NB4 (cell line): ENCODE measurements at places on chromosomes 5 and 9.

DNA sequence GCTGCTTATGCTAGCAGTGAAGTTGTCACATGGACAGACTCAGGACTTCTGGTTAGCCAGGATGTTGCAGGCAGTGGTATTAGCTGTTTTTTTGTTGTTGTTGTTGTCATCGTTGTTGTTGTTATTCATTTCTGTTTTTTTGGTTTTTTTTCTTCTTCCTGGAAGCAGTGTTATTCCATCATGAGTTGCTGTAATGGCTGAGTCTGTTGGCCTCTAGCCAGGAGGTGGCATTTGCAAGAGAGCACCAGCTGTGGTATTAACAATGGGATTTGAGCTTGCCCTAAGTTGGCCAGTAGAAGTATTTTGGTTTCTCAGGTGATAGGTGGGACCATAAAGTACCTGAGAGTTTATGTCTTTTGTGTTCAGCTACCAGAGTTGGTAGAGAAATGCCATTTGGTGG lies 561.1 kb downstream of the KCTD16 start:
- no peak for DNase-seq

GRCh38 chr5:90747175-90747574 lies 188.6 kb downstream of the ADGRV1 start:
- DNase-seq, result no peak

DNA sequence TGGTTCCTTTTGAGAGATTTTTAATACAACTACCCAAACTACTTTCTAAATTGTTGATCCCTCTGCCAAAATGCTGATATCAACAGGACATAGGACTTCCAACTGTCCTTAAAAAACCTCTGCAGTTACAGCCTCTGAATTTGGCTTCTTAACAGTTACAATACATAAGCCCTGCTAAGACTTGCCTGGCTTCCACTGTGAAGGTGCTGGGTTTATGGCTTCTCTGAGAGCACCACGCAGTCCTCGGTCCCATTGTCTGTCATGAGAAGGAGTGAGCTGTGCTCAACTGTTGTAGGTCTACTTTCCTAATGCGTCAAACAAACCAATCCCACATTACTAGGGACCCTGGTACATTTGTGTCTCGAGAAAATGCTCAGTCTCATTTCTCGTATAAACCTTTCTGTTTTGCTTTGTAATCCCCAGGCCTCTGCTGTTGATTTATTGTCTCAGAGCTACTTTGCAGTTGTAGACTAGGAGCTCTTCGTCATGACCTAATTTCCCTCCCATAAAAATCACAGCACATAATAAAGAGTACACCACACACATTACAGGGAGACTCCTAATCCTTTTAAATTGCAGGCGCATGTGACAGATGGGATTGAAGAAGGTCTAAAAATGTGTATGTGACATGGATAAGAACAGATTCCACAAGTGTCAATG lies 274.9 kb downstream of the NR3C1 start:
- no peak for DNase-seq

GRCh38 chr5:144710637-144711036 lies 540.0 kb downstream of the KCTD16 start:
- no peak for DNase-seq

DNA sequence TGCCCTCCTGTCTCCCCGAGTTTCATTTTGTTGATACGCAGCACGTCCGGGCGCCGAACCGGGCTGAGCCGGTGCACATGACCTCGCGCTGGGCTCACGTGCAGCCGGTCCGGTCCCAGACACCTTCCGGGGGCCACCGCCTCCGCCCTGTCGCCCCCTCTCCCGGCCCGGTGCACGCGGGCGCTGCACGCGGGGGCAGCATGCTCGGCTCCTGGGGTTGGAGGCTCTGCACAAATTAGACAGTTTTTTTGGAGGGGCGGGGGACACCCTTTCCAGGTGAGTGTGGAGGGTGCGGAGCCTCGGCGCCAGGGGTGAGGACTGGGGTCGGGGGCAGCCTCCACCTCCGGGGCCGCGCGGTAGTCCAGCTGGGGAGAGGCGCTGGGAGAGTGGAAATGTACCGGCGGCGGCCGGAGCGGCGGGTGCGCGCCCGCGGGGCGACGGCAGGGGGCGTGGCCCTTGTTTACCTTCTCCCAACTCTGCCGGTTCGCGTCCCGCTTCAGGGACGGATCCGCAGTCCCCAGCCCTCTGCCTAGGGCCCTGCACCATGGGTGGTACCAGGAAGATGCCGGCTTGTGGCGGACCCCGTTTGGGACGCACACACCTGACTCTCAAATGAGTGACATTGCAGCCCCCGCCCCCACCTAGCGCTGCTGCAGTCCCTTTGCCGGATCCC lies 1.1 kb downstream of the JADE2 start:
- DNase-seq, result peak; percentile 81

GRCh38 chr5:170480260-170480659 lies 23.6 kb upstream of the KCNIP1 start:
- DNase-seq, result no peak

GRCh38 chr5:65102976-65103711 lies 334.4 kb downstream of the CWC27 start:
- peak; percentile 43 for DNase-seq

DNA sequence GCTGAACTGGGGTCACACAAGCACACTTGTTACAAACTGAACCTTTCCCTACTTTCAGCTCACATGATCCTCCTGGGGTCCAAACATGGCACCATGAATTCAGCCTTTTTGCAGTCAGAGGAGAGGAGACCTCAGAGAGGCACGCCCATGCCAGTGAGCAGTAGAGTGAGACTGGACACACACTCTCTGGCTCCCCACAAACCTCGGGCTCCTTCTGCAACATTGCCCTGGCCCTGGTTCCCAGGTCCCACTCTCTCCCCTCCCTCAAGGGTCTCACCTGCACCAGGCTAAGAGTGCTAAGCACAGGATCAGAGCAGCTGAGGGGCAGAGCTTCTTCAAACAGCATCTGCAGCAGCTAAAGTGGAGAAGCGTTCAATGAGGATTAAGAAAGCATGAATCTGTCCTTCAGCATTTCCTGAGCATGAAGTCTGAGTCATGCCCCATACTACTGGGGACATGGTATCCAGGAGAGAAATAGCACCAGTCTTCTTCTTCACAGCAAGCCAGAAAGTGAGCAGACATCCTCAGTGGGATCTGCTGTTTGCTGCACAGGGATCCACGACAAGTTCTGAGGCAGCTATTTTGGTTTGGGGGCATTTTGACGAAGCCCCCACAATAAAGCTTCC lies 27.2 kb downstream of the SLC35A4 start:
- DNase-seq, result peak; percentile 57

- DNase-seq, result no peak
Observed at GRCh38 chr9:100211476-100211875, 112.4 kb downstream of the INVS start.

DNA sequence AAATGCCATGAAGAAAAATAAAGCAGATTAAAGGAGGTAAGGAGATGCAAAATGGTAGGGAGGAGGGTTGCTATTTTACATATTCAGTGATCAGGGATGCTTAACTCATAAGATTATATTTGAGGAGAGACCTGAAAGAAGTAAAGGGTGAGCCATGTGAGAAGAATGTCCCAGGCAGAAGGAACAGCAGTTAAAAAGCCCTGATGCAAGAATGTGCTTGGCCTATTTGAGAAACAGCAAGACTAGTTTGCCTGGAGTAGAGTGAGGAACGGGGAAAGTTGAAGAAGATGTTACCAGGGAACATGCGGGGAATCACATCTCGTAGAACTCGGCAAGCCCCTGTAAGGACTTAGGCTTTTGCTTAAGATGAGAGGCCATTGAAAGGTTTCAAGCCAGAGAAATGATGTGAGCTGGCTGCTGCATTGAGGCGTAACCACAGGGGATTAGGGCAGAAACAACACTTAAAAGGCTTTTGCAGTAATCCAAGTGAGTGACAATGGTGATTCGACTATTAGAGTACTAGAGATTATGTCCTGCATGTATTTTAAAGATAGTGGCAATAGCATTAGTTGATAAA lies 198.7 kb downstream of the VPS13A start:
- no peak for DNase-seq

GRCh38 chr5:56815658-56816545 lies 553 bp downstream of the MAP3K1 start:
- peak; percentile 67 for DNase-seq

DNA sequence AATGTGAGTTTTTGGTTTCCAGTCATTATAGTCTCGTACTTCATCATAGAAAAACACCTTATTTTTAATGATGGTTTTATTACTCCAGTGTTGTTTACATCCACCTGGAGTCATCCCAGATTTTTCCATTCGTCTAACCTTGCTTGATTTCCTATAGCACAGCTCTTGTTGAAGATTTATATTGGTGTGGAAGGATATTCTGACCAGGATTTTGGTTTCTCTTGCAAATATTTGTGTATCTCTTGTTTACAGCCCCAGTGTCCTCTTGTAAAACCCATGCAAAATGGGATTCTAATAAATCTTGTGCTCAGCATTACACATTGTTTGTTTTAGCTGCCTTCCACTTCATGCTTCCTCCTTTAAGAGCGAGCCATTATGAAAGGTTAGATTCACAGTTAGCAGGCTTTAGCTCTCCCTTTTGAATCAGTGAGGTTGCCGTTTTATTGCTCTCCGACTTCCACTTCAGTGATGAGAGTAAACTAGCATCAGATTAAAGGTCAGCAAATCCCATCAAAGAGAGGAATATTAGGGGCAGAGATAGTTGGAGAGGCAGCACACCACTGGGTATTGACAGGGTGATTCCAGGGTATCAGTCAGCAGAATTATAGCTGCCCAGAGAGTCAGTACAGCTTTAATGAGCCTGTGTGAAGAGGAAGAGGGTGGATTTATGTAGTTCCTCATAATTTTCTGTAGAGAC lies 157.1 kb downstream of the PBX3 start:
- peak; percentile 57 for DNase-seq

GRCh38 chr9:127919253-127919815 lies 2.5 kb upstream of the ST6GALNAC4 start:
- DNase-seq, result peak; percentile 70

DNA sequence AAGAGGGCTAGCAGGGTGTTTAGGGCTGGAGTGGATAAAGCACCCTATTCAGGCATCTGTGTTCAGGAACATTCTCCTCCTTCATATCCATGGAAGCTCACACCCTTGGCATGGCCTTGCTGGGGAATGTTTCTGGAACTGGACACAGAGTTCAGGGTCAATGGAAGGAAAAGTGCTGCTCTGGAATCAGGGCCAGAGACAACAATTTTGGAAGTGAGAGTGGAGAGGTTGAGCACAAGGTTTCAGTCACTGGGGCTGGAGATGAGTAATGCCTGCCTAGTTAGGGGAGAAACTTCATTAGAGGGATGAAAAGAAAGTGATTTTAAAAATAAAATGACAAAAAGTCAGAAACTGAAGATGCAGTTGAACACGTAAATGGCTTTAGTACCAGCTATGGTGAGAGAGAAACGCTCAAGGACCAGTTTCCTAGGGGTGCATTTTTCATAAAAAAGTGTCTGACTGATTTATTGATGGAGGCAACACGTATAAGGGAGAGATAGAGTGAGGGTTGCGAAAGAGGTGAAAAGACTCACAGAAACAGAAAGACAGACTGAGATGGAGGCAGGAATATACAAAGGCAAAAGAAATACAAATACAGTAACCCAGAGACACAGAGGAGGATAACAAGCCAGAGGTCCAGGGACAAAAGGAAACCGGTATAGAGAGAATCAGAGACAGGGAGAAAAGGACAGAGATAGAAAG lies 8.0 kb upstream of the TNFSF15 start:
- DNase-seq, result no peak

- no peak for DNase-seq
Observed at GRCh38 chr5:177146891-177147638, 13.5 kb downstream of the NSD1 start.

- no peak for DNase-seq
Observed at GRCh38 chr9:20604562-20604961, 17.7 kb downstream of the MLLT3 start.

DNA sequence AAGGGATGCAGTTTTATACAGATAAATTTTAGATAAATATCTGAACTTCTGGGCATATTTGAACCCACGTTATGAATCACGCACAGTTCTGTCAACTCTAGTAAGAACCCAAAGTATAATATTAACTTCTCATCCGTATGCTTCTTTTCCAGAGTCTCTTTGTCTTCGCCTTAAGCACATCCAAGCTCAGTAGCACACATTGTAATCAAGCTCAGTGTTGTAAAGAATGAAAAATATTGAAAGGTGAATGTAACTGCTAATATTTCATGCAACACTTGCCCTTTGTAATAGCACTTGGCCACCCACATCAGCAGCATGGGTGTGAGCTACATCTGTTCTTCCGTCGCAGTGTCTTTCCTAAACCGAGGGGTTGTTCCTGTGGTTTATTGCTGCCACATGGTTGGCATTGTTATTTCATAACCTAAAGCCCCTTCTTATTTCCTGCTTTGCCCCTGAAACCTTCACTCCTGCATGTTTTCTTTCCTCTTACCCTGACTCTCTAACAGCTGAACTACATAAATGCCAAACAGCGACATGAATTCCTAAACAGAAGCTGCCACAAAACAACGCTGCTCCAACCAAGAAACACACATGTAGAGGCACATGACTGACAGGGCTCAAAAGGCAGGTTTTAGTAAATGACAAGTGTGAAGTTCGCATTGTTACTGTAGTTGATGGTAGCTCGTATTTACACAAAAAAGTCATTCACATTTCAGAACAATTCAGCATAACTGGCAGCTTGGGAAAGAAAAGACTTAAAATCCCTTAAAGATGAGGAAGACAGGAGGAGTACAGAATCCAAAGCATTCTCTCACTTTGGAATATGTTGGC lies 190.1 kb upstream of the MEF2C start:
- peak; percentile 8 for DNase-seq

- no peak for DNase-seq
Observed at GRCh38 chr5:68891718-68892117, 202.1 kb upstream of the SLC30A5 start.

DNA sequence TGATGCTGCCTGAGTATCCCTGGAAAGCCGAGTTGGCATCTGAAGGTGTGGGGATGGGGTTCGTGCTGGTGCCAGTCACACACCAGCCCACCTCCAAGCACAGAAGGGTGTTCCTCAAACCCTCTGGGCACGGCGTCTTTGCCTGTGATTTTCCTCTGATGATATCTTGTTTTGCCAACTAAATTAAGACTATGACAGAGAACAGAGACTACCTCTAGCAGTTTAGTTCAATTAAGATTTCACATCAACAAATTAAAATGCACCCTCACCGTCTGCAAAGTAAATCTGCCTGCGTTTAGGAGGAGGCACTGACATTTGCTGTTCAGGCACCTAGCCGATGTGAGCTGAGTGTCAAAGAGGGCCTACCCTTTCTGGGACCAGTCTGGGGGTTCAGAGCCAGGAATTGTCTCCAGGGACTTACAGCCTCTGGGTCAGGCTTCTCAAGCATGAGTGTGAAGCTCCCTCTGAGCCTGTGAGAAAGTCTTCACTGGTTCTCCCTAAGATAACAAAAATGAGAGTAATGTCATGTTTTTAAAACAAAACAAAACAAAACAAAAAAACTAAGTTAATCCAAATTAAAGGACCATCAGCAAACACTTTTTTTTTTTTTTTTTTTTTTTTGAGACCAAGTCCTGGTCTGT lies 55.4 kb upstream of the CTNNA1 start:
- DNase-seq, result no peak

DNA sequence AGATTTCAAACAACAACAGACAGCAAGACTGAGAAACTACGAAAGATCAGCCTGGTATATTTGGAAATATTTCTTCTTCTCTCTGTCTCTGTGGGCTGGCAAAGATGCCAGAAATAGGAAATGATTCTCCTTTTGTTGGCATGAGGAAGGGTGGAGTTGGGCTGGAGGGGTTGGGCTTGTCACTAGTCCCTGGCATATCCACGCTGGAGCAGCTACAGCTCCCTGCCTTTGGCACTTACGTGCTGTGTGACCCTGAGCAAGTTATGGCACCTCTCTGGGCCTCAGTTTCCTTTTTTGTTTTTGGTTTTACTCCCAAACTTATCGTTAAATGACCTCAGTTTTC lies 354 bp upstream of the KCNMB1 start:
- no peak for DNase-seq
